Posterior vena cava (tissue), 2 donors: ENCODE measurements at places on chromosomes 2 and 18. TPM values are rescaled to one million over a fixed set of nuclear protein-coding genes. Genes with fewer than 3 reads are reported as not detected.

DNA sequence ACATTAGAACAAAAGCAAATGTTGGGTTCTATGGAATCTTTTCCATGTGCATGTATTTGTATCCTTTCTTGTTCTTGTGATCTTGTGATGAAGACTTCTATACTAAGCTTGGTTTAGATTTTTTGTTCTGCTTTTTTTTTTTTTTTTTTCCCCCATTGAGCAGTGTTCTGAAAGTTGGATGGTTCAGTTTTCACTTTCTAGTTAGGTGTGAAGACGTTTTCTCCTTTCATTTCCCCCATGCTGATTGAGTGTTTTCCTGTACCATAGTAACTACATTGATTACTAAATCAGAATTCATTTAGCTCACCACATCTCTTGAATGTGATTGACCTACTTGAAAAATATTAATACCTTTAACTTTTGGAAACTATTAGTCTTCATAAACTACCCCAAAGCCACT is 34.1 kb downstream of the NOP58 start:
- DNase-seq = no peak

DNA sequence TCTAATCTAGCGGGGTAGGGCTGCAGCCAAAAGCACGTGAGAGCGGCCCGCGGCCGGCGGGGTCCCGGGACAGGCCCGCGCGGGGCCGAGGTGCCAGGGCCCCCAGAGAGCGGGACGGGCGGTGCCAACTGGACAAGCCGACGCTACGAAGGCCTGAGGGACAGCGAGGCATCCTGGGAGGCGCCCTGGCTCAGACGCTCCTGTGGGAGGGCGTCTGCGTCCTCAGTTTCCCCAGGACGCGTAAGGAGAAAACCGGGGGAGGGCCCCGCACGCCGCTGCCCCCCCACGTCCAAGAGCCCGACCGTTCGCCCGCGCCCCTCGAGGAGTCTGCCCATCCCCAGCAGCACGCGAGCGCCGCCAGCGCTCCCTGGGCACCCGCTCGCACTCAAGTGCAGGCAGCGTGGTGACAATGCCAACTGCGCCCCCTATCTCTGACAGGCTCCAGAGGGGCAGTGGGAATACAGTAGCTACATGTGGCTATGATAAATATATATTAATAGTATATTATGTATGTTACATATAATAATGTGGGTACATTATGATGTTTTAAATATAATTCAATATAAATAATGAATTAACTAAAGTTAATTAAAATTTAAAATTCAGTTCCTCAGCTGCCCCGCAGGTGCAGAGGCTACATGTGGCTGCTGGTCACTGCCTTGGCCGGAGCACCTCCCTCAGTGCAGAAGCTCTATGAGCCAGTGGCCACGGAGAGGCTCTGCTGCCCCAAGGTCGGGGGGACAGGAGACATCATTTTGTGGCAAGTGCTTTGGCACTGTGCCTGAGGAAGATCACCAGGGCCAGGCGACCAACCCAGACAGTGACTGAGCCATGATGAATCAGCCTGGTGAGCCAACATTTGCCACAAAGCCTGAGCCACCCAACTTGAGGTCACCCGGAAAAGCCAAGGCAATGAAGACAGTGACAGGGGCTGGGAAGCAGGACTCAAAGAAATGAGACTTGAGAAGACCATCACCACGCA is 5.5 kb upstream of the SFT2D3 start:
- DNase-seq = peak; percentile 91

- DNase-seq = no peak
These were observed 57.1 kb downstream of the RAPGEF4 start for GRCh38 chr2:172792711-172793110.

GRCh38 chr2:15260196-15260595 is 300.9 kb downstream of the NBAS start:
- no peak for DNase-seq

DNA sequence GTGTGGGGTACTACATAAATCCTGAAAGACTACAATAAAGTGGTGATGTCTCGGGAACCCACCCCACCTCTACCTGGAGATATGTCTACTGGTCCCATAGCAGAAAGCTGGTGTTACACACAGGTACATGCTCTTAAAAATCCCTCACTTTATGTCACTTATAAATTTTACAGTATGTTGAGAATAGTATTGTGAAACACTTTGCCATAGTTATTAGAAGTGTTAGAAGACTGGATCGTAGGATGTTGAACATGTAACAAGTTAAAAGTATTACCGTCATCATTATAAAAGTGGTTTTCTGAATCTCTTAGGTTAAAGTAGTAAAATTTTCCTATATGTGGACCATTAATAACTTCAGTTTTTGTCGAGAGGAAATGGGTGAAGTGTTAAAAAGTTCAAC is 48.6 kb downstream of the SPOPL start:
- no peak for DNase-seq

GRCh38 chr2:95669441-95669991 is 77.7 kb downstream of the TRIM43 start:
- no peak for DNase-seq

GRCh38 chr2:155070489-155070888 is 372.0 kb downstream of the KCNJ3 start:
- DNase-seq = no peak

DNA sequence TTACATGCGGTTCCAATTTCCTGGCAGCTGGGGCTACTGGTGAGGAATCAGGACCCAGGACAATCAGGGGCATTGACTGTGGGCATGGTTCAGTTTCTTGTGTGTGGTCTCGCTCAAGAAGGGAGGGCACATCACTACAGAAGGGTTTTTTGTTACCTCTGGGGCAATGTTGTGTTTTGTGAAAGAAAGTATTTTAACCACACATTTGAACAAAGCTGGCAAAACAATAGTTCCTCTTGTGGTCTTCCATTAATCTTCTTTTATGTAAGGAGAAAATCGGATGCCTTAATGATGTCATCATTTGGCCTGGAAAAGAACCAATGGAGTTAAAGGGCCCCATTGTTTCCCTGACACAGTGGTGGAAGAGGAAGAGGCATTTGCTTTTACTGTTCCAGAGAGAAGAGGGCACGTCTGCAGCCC is 197.4 kb downstream of the SH3BP4 start:
- DNase-seq = no peak

DNA sequence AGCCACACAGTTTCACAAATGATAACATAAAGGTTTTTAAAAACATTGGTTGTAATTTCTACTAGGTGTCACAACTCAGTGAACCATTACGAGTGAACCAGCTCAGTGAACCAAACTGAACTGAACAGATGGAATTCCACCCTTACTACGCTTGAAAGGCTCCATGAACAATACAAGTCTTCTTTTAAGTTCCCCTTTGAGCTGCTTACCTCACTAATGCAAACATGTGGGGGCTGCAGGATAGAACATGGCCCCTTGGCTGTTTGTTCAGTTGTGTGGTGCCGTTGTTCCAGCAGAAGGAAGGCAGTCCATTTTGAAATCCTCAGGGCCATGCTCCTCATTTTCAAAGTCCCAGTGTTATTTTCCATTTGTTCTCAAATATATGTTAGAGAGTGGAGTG is 30.7 kb upstream of the KLHL14 start:
- no peak for DNase-seq

Gene VSNL1
- not detected for total RNA-seq

Gene ZNF521
- 29.0 TPM for total RNA-seq

Gene IMMT
- 67.6 TPM for total RNA-seq

Gene SLC4A5
- 5.3 TPM for total RNA-seq

Gene TLX2
- not detected for total RNA-seq
